ENCODE measurements at places on chromosomes 4 and X. TPM values are rescaled to one million over a fixed set of nuclear protein-coding genes. Genes with fewer than 3 reads are reported as not detected.

DNA sequence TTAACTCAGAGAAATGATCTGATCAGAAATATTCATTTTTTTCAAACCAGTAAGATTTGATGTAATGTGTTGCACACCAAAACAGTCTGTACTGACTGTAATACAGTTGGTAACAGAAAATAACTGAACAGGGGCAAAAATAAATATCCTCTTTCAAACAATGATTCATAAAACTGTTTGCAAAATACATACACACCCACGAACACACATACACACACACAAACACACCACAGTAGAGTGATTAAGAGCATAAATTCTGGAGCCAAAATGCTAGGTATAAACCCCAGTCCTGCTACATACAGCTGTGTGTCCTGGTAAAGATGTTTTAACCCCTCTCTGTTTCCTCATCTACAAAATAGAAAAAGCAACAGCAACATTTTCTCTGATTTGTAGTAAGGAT, 376.6 kb downstream of the PDGFC start:
- no peak for DNase-seq

- no peak for DNase-seq
Observed at GRCh38 chr4:152565333-152565732, 29.4 kb upstream of the FBXW7 start.

DNA sequence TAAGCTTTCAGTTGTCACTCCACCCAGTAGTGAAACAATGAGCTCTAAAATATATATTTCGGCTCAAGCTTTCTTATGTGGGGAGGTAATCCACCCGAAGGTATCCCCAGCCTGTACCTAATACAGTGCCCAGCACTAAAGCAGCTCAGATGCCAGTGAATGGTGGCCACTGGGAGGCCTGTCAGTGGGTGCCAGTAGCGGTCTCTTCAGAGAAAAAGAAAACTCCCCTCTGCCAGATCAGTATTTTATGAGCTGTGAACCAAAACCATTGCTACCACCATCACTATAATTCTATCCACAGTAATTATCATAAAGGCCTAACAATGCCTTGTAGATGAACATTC, 835 bp upstream of the NFKB1 start:
- DNase-seq, result peak; percentile 28

GRCh38 chr4:1235381-1236102, 13.4 kb downstream of the CTBP1 start:
- no peak for DNase-seq

The MAGEA12 gene
- not detected for total RNA-seq

The HERC5 gene
- 2.4 TPM for total RNA-seq

The APBB2 gene
- total RNA-seq, result 53.0 TPM

The GASK1B gene
- 61.5 TPM for total RNA-seq
